Urinary bladder (tissue), 4 donors: ENCODE measurements at places on chromosomes 5 and 9.

DNA sequence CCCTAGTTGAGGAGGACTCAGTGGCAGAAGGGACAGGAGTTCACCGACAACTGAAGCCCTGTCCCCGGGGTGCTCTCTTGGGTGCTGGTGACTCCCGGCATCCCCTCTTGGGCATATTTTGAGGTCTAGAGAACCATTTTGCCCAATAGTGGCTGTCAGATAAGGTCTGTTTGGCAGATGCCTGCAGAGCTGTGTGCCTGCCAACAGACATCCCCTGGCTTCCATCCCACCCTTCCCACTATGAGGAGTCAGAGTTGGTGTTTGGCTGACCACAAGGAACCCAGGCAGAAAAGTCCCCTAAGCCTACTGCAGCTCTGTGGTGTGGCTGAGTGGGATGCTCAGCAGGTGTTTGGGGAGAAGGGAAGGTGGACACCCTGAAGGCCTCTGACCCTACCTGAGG, 207.0 kb downstream of the AUH start:
- no peak for DNase-seq

DNA sequence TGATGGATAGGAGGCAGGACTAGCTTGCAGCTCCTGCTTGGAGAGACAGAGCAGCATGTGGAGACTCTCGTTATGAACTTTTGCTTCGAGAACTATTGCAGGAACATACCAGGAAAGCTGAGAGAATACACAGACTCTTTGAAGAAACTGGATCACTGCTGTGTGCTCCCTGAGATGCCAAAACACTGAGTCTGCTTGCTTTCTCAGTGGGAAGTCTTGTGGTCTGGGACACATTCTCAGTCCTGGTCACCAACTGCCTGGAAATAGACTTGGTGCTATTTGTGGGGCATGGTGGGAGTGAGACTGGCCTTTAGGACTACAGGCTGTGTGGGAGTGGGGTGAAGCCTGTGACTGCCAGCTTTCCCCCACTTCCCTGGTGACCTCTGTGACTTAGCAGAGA, 252.6 kb downstream of the MED10 start:
- DNase-seq = no peak

GRCh38 chr9:92671323-92671722, 1.4 kb upstream of the IPPK start:
- no peak for DNase-seq

DNA sequence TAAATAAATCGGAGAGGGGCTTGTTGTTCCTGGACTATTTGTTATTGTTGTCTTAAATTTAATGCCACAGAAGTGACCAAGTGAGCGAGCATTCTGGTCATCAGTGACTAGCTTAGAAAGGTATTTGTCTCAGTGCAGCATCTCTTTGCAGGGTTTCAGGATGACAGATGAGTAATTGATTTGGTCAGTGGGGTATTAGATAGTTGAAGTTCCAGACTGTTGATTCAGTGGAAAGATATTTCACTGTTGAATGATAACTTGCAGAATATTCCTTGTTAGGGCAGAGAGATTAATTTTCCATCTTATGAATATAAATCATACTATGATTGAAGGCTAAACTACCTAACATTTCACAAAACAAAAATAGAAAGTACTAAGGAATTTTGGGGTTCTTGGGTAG, 122.4 kb downstream of the TRIO start:
- no peak for DNase-seq

GRCh38 chr5:135218790-135219568, 180.1 kb downstream of the MACROH2A1 start:
- no peak for DNase-seq

GRCh38 chr5:155943516-155944407, 383.2 kb upstream of the SGCD start:
- DNase-seq = peak; percentile 6

- DNase-seq = no peak
Observed at GRCh38 chr9:8589476-8589875, 789.9 kb upstream of the DMAC1 start.

GRCh38 chr9:38048316-38048969, 20.6 kb downstream of the SHB start:
- DNase-seq = no peak

DNA sequence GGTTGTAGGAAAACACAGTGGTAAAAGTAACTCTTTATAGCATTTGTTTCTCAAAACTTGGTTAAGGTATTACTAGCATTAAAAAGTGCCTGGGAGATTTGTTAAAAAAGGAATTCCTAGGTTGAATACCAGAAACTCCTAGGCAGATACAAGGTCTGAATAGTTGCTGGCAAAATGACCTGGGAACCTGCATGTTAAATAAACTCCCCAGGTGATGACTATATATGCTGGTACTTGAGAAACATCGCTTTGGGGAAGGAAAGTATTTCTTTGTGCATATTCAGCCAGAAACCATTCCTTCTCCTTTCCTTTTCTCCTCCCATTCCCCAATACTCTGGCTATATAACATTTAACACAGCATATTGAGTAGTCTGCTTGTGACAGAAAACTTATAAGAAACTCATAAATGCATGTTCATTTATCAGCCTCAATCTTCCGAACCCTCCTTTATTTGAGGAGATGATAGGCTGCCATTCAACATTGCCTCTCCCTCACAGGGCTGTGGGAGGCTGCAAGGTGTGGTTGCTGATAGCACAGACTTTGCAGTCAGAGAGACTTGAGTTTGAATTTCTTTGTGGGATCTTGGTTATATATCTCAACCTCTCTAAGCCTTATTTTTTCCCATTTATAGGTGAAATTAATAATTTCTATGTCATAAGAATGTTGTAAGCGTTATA, 28.7 kb downstream of the PCSK1 start:
- DNase-seq = no peak

DNA sequence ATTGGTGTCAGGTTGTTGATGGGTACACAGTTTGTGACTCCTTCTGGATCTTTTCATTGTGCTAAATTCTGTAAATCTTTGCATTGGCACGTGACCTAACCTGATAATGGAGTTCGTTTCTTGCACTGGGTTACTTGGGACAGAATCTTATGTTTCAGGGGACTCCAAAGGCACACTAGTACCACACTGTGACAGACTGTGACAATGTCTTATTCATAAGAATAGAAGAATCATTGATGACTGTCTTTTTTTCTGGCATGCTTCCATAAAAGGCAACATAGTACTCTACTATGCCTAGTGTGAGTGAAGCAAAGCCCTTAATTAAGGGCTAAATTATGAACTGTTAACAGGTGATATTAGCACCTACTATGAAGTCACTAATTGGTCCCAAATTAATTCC, 35.4 kb upstream of the RICTOR start:
- DNase-seq = no peak
